Mucosa of gallbladder (tissue), 1 donor: ENCODE measurements at places on chromosomes 7 and 10.

- no peak for DNase-seq
Measured at GRCh38 chr10:77526868-77527617, 110.6 kb downstream of the KCNMA1 start.

GRCh38 chr7:26627891-26628341 lies 236.5 kb downstream of the SKAP2 start:
- DNase-seq, result no peak

DNA sequence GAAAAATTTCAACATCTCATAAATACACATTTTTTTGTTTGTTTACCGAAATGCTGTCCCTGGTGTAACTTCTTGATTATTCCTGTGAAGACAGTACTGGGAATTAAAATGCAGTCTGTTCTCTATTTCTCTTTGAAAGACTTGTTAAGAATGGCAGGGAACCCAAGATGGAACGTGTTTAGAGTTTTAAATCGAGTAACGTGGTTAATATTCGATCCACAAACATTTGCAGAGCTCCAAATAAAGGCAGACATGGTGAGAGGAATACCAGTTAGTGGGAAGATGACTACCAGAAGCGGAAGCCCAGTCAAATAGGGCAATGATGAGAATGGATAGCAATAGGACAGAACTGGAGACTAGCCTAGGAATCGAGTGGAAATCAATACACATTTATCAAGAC lies 6.7 kb downstream of the PON3 start:
- no peak for DNase-seq

- no peak for DNase-seq
Measured at GRCh38 chr10:31549896-31550295, 230.9 kb downstream of the ZEB1 start.

DNA sequence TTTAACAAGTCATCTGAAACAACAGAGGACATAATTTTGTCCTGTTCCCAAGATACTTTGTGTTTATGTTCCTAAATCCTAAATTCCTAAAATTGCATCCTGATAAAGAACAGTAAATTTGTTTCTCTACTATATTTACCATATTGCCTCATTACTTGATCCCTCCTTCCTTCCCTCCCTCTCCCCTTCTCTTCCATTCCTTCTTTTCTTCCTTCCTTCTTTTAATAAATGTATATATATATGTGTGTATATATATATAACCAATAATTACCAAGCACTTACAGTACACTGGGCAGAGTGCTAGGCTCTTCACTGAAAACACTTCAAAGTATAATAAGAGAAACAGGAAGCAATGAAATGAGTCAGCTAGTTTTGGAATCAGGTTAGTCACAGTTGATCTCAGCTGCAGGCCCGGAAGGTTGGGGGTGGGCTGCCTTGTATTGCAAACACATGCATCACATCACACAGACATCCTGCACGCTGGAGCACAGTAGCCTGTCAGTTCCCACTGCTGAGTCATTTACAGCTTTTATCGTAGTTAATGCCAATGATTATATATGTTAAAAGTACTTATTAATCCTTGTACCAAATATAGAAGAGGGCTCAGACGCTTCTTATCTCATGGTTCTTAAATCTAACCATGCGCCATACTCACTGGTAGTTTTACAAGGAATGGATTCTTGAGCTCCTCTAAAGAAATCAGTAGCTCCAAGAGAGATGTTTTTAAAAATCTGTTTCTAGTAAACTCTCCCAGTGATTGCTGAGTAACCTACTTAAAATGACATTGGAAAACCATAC lies 551.7 kb downstream of the GRM8 start:
- peak; percentile 23 for DNase-seq

DNA sequence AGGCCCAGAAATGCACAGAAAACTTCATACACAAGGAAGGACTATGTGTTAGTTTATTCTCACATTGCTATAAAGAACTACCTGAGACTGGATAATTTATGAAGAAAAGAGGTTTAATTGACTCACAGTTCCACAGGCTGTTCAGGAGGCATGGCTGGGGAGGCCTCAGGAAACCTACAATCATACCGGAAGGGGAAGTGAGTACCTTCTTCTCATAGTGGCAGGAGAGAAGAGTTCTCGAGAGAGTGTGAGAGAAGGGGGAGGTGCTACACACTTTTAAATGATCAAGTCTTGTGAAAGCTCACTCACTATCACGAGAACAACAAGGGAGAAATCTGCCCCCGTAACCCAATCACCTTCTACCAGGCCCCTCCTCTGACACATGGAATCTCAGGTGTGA lies 16.8 kb upstream of the RAMP3 start:
- no peak for DNase-seq

GRCh38 chr7:101108961-101109360 lies 17.9 kb upstream of the SERPINE1 start:
- no peak for DNase-seq

DNA sequence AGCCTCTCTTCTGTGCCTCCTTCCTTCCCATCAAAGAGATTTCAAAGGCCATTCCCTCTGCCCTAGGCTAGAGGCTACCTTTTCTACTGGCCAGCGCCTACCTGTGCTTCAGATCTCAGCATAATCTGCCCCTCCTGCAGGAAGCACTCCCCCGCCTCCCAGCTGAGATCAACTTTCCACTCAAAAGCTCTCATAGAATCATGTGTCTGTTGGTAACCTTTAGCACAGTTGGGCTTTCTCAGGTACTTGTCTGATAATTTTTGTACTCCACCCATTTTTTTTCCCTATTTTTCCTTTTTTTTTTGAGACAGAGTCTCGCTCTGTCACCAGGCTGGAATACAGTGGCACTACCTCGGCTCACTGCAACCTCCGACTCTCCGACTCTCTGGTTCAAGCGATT lies 231.0 kb upstream of the PRSS58 start:
- DNase-seq, result no peak

- no peak for DNase-seq
Measured at GRCh38 chr7:115962340-115962739, 68.2 kb downstream of the TFEC start.

- no peak for DNase-seq
Measured at GRCh38 chr7:71630516-71630915, 498.6 kb downstream of the GALNT17 start.

- no peak for DNase-seq
Measured at GRCh38 chr10:70978181-70978580, 89.8 kb upstream of the PCBD1 start.

DNA sequence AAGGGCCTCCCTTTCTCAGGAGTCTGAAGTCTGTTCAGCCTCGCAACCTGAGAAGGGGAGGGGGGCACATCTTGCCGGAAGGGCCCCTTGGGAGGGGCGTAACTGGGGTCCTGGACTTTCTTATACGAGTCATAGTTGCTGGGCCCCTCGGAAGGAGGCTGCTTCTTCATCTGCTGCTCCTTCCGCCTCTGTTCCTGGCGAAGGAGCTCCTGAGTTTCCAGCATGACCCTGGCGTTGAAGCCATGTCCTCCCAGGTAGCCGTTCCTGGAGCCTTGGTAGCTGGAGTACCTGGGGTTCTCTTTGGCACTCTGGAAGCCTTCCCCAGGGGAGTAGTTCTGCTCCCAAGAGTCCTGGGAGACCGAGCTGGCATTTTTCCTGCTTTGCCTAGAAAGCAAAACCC lies 703.9 kb downstream of the PARD3 start:
- no peak for DNase-seq

- no peak for DNase-seq
Measured at GRCh38 chr10:98125940-98126631, 8.4 kb upstream of the R3HCC1L start.

DNA sequence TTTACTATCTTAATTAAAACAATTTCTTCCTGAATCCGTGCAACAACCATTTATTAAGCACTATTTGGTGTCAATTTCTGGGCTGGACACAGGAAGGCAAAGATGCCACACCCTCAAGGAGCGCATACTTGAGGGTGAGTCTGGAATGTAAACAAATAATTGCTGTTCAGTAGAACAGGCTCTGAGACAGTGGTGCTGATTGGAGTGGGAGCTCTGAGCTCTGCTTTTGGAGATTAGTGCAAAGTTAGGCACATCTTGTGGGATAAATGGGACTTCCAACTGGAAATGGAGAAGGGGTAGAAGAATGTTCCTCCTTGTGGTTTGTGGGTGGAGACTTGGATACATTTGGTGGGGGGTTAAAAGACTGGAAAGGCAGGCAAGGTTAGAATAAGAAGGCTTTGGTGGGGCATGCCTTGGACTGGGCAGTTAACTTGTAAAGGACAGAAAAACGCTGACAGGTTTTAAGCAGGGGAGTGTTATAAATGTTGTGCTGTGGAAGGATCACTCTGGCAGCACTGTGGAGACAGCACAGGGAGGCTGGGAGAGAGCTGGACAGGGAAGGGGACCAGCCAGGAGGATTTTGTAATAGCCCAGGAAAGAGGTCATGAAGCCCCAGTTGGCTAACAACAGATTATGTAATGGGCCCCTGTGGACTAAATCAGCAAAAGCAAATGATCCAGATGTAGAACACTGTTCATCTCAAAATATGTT lies 80.7 kb downstream of the ZNF365 start:
- DNase-seq, result peak; percentile 20

DNA sequence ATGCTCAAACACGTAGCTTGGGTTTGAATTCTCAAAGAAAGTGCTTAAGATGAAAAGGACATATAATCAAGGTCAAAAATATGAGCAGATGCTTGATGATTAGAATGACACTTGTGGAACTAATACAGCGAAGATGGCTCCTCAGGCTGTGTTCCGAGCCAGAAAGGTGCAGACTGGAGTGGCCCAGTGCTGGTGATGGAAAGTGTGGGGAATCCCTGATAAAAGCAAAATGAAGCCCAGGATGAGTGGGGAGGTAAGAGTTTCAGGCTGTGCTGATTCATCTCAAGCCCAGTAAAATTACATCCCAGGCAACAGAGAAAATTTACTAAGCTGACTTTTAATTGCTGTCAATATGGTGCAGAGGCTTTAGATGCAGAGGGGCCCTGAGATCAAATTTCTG lies 77.8 kb upstream of the IKZF1 start:
- DNase-seq, result no peak

DNA sequence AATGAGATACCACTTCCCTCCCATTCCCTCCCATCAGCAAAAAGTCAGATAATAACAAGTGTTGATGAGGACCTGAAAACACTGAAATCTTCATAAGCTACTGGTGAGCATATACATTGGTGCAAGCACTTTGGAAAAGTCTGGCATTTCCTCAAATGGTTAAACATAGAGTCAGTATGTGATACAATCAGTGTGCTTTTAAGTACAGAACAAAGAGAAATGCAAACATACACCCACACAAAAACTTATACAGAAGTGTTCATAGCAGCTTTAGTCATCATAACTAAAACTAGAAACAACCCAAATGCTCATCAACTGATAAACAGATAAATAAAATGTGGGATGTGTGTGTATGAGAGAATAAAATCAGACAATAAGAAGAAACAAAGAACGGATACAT lies 261.9 kb downstream of the ELMO1 start:
- DNase-seq, result no peak

DNA sequence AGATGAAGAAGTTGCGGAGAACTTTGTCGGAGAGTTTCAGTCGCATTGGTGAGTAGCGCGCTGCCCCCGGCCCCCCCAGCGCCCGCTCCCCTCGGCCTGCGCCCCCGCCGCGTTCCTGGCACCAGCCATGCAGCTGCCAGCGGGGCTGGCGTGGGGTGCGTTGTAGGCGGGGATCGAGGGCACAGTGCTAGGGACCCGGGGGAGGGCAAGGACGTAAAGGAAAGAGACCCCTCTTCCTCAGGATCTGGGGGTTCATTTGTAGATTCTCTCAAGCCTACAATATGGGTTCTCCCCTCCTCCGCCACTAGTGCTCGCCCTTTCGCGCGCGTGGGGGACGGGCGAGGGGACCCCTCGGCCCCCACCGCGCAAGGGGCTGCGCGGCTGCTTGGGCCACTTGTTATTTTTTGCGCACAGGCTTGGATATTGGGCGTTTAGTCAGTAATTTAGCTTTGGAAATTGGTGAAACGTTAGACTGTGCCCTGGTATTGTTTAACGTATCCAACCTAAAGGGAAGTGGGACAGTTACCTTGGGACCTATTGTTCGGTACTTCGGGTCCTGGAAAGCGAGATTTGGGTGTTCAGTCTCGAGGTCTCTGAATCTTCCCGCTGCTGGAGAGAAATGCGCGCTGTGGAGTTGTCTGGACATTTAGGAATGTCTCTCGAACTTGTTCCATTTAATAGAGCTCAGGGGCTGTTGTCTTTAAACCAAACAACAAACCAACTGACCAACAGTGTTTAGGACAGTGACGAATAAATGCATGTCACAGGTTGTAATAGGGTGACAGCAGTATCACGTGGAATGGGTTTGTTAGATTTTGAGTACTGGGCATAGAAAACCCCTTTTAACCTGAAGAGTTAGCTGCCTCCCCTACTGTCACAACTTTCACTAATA lies 796 bp downstream of the CDK14 start:
- no peak for DNase-seq

DNA sequence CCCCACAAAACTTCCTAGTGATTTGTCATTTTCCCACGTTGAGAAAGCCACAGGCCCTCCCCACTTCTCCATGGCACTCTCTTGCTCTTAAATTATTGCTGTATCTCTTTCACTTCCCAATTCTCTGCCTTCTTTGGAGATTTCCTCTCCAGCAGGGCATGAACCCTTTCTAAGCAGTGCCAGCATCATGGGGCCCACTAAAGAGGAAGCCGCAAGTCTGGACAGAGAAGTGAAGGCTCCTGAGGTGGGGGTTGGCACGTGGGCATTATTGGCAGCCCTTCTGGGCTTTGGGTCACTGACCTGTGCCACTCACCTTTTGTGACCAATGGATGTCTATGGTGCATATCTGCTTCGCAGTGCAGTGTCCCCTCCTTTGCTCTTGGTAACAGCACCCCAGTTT lies 97.7 kb upstream of the TCF7L2 start:
- peak; percentile 38 for DNase-seq

- no peak for DNase-seq
Measured at GRCh38 chr7:907158-907980, 31.0 kb downstream of the GET4 start.

GRCh38 chr7:107049971-107050532 lies 5.5 kb downstream of the PRKAR2B start:
- DNase-seq, result no peak

GRCh38 chr7:100679129-100679926 lies 5.8 kb downstream of the GNB2 start:
- no peak for DNase-seq

DNA sequence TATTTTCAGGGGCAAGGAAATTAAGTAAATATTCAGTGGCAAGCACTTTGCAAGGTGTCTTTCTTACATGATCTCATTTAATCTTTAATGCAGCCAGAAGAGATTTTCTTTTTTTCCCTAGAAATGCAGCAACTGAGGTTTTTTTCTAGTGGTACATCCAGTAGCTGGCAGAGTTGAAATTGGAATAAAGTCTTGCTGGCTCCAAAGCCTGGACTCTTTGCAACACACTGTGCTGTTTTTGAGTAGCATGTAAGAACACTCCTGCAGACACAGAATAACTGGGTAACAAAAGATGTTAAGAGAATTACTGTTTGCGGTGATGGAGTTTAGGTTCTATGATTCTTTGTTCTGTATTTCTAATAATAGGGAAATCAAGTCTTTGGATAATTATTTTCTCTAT lies 123.6 kb downstream of the PON1 start:
- no peak for DNase-seq

DNA sequence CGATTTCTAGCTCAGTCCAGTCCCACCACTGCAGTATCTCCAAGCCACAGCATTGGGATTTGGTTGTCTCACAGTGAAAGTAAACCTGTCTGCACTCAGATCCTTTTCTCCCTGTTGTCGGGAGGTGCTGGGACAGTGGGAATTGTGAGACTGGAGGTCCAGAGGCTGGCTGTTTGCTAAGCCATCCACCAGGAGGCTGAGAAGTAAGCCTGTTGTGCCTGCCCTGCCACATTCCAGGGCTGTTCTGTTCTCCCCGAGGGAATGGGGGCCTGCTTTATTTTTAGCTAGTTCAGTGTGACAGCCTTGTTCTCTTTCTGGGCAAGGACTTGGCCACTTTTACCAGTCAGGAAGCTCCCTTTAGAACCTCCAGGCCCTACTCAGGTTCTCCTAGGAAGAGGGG lies 54.9 kb downstream of the HK1 start:
- no peak for DNase-seq
